ENCODE measurements at places on chromosomes 11 and 22. TPM values are rescaled to one million over a fixed set of nuclear protein-coding genes. Genes with fewer than 3 reads are reported as not detected.

- DNase-seq = no peak
These were observed 33.4 kb upstream of the ATXN10 start for GRCh38 chr22:45638197-45638596.

DNA sequence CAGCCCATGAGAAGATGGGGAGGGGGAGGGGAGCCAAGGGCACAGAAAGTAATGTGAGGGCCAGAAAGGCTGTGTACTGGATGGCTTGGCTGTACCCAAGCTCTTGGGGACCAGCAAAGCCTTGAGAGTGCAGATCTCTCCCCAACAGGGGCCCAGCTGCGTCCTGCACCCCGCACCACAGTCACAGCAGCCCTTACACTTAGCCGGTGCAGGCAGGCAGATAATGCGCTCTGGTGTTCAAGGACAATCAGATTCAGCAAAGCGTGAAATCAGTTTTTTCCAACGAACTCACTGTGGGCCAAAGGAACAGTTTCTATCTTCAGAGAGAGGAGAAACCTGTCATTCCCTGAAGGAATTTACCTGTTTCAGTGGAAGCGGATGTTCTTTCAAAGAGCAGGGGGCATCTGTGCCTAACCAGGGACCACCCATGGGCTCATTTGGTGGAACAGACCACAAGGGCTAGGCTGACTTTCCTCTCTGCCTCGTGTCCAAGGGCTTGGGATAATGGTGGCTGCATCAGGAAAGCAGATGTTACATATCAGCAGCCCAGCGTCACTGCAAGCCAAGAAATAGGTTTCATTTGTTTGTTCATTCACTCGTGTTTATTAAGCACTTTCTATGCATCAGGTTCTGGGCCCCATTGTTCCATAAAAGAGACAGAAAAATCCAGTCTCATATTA, 81.2 kb upstream of the SPON1 start:
- no peak for DNase-seq

- DNase-seq = no peak
These were observed 132.3 kb upstream of the ZBED5 start for GRCh38 chr11:10990160-10990559.

DNA sequence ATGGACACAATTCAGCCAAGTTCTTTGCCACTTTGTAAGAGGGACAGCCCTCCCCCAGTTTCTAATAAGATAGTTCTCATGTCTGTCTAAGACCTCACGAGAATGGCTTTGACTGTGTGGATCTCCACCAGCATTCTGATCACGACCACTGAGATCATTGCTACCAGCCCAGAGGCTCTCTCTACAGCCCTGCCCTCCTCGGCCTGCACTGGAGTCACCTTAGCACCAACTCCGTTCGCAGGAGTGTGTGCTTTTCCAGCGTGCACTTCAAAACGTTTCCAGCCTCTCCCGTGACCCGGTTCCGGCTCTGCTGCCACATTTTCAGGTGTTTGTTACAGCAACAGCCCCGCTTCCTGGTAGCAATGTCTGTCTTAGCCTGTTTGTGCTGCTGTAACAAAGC, 26.2 kb downstream of the TSPAN32 start:
- no peak for DNase-seq

DNA sequence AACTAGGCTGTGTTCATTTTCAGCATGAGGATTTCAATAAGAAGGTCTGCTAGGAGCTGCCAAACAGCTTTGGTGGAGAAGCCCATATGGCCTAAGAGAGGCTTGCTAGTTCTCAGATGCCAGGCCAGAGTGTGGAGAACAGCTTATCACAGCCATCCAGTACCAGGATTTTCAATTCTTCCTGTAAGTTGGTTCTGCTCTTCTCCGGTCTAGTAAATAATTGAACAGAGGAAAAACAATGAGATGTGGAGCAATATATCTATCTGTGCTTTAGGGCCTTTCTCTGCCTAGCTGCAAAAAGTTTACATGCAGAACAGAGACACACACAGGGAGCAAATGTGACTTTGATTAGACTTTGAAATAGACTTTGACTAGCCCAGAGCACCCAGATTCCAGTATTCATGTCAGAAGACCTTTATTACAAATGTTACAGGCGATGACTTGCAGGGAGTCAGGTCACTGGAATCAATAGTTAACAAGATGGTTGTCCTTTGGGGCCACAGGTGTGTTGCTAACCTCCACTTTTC, 19.8 kb upstream of the PPP2R1B start:
- DNase-seq = no peak

- peak; percentile 35 for DNase-seq
These were observed at the start of gene PDGFD for GRCh38 chr11:104164028-104164520. PDGFD (minus strand) TSS chr11:104164147.

DNA sequence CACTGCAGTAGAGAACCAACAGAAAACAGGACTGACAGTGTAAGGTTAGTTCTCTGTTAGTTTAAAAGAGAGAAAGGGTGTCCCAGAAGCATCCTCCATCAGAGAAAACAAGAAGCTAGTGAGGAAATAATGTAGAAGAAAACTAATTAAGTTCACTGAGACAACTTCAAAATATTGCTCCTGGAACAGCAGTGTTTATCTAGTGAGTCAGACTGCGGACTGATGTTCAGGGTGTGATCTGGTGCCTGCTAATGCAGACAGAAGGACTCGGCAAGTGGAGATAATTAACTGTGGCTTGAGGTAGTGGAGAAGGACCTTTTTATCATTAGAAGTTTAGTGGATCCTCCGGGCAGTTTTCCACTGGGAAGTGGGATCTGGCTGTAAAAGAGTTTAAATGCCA, 55.4 kb downstream of the CDON start:
- peak; percentile 59 for DNase-seq

DNA sequence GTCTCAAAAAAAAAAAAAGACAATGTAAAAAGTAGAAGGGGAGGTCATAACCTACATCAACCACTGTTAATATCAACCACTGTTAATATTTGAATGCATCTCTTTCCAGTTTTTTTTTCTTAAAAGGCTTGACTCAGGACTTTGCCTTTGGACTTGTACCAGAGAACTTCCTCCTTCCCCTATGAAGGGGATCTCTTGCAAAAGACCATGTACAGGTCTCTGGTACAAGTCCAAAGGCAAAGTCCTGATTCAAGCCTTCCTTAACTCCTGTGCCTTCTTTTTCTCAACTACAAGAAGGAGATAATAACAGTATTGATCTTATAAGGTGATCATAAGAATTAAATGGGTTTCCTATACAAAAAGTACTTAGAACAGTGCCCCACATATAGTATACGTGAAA, 563.5 kb downstream of the BUD13 start:
- no peak for DNase-seq

- no peak for DNase-seq
These were observed 408.7 kb downstream of the LRRC4C start for GRCh38 chr11:41050791-41051190.

DNA sequence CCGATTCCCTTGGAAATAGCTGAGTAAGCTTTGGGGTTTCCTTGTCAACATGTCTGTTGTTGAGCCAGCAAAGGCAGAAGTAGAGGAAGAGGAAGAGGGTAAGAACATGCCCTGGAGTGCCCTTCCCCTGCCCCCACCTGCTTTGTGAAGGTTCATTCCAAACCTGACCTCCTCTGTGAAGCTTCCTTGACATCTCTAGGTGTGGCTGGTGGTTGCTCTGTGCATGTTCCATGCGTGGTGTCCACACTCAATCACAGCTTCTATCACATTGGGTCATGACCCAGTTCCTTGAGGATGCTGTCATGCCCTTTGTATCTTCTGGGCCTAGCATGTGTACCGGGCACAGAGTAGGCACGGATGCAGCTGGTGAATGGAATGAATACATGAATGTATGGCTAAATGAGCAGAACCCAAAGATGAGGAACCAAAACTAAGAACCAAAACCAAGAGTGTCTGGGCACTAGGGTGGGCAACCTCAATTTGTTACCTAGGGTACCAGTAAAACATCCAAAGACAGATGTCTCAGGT, 23.7 kb upstream of the FXYD6 start:
- DNase-seq = no peak

DNA sequence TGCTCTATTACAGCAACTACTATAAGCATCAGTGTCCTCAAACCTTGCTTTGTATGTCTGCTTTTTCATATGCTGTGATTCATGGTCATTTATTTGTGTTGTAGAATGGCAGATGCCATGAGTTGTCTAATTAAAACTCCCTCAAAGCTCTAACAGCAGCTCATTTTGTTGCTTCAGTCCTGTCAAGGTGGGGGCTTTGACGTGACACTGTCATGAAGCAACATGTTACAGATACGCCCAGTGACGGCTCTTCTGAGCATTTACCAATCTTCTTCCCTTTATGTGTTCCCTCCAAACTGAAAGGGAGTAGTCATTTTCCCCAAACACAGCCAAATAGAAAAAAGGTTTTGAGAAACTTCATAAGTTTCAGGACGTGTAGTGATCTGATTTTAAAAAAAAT, 106.7 kb downstream of the DBX1 start:
- DNase-seq = no peak

DNA sequence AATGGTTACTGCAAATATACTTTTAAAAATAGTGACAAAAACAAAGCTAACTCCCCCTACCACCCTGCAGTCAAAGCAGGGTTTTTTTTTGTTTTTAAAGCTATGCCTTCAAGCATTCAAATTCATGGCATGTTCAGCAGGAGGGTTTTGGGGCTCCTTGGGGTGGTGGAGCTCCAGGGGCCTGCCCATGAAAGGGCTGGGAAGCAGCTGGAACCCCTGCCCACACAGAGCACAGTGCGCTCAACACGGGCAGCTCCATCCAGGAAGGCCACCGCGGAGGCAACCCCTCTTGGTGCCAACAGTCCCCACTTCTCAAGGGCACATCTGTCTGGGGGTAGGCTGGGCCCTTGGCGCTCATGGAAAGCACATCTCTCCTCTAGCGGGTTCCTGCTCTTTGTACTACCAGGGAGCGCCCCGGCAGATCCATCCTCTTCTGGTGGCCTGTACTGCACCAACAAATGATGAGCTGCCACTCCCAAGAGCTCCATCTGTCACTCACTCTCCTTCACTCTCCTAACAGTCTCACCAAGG, 16.6 kb upstream of the PHLDA2 start:
- no peak for DNase-seq

DNA sequence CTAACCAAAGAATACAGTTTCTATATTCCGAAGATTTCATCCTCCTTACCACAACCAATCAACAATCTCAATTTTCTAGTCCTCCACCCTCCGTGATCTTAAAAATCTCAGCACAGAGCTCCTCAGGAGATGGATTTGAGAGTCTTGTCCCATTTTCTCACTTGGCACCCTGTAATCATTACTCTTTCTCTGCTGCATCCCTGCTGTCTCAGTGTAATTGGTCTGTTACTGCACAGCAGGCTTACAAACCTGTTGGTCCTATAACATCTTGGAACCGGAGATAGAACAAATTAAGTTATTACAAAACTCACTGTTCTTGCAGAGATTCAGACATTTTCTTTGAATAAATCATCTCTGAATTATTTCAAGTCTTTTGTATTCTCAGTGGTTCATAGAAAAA, 1227.2 kb downstream of the JRKL start:
- no peak for DNase-seq

- no peak for DNase-seq
These were observed 423 bp upstream of the RTN3 start for GRCh38 chr11:63680834-63681320.

GRCh38 chr11:87351676-87352075, 313.9 kb downstream of the TMEM135 start:
- no peak for DNase-seq

- no peak for DNase-seq
These were observed 495.6 kb upstream of the LRRC4C start for GRCh38 chr11:41955066-41955465.

DNA sequence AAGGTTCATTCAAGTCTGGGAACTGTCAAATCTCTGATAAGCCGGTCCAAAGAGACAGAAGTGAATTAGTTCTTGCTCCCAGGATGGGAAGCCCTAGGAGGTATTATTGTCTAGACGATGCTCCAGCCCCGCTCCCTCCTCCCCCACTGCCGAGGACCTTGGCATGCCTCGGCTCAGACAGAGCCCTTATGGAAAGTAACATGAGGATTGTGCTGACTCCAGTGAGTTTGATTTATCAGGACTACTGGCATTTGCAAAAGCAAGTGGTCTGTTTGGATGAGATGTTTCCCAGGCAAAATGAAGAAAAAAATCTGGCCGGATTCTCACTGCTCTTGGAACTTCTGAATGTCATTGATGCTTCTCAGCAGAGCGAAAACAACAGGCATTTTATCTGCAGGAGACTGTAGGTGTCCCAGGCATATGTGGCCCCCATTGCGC, 341.0 kb downstream of the ETS1 start:
- no peak for DNase-seq

GRCh38 chr11:29623144-29623722, 393.6 kb downstream of the KCNA4 start:
- no peak for DNase-seq

DNA sequence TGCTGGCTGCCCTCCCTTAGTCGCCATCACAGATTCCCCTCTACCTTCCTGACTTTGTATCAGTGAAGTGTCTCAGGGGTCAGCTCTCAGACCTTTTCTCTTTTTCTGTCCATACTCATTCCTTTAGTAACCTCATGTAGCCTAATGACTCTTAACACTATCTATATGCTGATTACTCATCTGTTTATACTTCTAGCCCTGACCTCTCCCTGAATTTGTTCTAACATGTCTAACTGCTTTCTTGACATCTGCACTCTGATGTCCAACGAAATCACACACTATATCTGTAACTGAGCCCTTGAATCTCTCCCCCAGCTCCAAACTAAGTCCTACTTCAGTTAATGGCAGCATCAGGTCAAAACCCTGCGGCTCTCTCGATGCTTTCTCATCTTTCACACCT, 135.8 kb upstream of the TIMP3 start:
- peak; percentile 67 for DNase-seq

- no peak for DNase-seq
These were observed 69.1 kb upstream of the APOA1 start for GRCh38 chr11:116906479-116906878.

GRCh38 chr22:37244114-37244921, at the start of gene RAC2:
RAC2 (minus strand) TSS chr22:37244269; CDS start chr22:37244148, 121 bp downstream.
- DNase-seq = peak; percentile 74

- DNase-seq = no peak
These were observed 82.4 kb downstream of the BLID start for GRCh38 chr11:122033631-122034030.

- DNase-seq = peak; percentile 17
These were observed 51.0 kb downstream of the UBASH3B start for GRCh38 chr11:122706291-122707088.

- no peak for DNase-seq
These were observed 245.0 kb upstream of the B3GAT1 start for GRCh38 chr11:134656861-134657540.

- DNase-seq = no peak
These were observed 174.2 kb upstream of the ZBED5 start for GRCh38 chr11:11032066-11032465.

GRCh38 chr11:83119216-83119615, 37.7 kb upstream of the PCF11 start:
- DNase-seq = no peak

GRCh38 chr11:11491014-11491413, 130.8 kb downstream of the GALNT18 start:
- DNase-seq = no peak

Gene TMEM151A
- total RNA-seq = not detected

Gene MMP27
- total RNA-seq = not detected

Gene KRTAP5-10
- not detected for total RNA-seq

Gene SYT13
- total RNA-seq = not detected

Gene MAPK11
- 10.4 TPM for total RNA-seq

Gene SYT7
- total RNA-seq = 25.2 TPM

Gene ANKK1
- total RNA-seq = 1.3 TPM

Gene PLEKHB1
- total RNA-seq = not detected

Gene GUCY1A2
- 0.12 TPM for total RNA-seq

Gene RASSF10
- total RNA-seq = not detected

Gene DDX10
- 113 TPM for total RNA-seq
